ENCODE measurements at places on chromosomes 3 and 15.

DNA sequence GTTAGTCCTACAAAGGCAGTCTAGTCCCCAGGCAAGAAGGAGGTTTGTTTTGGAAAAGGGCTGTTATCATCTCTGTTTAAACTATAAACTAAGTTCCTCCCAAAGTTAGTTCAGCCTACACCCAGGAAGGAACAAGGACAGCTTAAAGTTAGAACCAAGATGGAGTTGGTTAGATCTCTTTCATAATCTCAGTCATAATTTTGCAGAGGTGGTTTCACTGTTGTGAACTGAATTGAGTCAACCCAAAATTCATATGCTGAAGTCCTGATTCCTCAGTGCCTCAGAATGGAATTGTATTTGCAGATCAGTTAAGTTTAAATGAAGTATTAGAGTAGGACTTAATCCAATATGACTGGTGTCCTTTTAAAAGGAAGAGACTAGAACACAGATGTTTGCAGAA, 101.0 kb upstream of the C3orf80 start:
- DNase-seq = no peak

DNA sequence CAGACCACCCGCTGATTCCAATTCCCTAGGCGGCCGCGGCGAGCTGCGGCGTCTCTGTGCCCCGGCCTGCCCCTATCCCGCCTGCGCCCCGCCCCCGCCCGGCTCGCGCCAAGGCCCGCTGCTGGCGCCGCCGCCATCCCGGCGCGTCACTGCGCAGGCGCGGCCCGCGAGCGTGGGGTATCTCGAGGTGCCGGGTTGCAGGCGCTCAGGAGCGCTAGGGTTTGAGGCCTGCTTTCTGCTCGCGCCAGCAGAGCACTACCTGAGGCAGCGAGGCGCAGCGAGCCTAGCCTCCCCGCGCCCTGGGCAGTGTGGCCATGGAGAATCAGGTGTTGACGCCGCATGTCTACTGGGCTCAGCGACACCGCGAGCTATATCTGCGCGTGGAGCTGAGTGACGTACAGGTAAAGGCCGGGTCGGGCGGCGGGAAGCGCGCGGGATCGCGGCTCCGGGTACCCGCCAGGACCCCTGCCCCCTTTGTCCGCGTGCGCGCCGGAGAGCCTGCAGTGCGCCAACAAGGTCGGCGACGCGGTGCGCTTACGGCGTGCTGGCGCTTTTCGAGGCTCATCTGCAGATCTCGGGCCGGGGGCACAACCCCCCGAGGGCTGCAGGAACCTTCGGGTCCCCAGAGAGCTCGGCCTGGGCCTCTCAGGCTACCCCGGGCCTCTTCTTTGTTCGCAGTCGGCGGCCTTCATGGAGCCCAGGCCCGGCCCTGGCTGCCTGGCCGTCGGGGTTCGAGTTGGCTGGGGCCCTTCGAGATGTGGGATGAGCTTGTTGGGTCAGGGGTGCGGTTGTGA, at the start of gene HACD3:
Gene HACD3 (plus strand): TSS at position 146 of the 794 bp plus-strand sequence. CDS start 169 bp downstream, at position 315.
- DNase-seq = peak; percentile 64

GRCh38 chr3:2908693-2909351, 201.4 kb downstream of the IL5RA start:
- DNase-seq = no peak

GRCh38 chr3:191068946-191069813, 129.9 kb upstream of the OSTN start:
- DNase-seq = no peak

DNA sequence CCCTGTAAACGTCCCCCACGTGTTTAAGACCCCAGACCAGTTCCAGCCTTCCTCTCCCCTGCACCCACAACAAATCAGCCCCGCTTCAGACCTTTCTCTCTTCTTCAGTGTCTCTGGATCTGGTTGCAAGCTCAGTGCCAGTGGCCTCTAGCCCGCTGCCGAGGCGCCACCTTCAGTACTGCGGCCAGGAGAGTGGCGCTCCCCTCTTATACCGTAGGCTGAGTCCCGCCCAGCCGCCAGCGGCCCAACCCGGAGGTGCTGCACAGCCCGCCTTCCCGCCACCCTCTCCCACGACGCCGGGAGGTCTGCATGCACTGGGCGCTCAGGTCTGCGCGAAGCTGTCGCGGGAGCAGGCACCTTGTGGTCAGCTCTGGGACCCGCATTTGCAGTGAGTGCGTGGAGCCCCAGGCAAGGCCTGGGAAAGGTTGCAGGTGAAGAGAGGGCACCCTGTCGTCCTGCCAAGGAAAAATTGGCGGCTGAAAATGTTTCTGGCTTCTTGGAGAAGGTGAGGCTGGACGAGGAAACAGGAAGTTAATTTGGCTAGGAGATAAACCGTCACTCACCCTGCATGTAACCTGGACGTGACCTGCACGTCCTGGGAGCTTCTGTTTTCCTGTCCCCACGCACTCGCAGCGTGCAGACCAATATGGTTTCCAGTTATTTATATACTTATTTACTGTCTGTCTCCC, at the start of gene C2CD4B:
Gene C2CD4B (minus strand): TSS at position 182 of the 689 bp plus-strand sequence. CDS start 301 bp downstream, outside the sequence.
- no peak for DNase-seq

- no peak for DNase-seq
Observed at GRCh38 chr15:100429116-100429728, 87.4 kb upstream of the ADAMTS17 start.

DNA sequence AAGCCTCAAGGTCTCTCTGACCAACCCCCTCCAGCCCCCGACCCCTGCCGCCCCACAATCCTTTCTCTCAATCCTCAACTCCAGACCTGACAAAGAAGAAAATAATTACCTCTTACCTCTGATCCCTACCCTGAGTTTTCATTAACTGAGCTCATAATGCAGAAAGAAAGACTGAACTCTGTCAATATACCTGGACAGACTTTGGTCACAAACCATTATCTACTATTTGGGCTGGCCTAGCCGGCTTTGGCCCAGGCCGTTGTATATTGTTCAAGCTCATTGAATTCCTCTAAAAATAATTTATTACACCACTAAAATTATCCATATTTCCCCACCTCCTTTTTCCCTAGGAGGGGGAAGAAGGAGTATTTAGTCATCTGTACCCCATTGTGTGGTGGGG, 29.3 kb upstream of the SPTSSB start:
- DNase-seq = no peak

GRCh38 chr3:194075088-194075615, 60.8 kb upstream of the HES1 start:
- DNase-seq = no peak

- DNase-seq = no peak
Observed at GRCh38 chr3:161284989-161285388, 63.9 kb downstream of the NMD3 start.

DNA sequence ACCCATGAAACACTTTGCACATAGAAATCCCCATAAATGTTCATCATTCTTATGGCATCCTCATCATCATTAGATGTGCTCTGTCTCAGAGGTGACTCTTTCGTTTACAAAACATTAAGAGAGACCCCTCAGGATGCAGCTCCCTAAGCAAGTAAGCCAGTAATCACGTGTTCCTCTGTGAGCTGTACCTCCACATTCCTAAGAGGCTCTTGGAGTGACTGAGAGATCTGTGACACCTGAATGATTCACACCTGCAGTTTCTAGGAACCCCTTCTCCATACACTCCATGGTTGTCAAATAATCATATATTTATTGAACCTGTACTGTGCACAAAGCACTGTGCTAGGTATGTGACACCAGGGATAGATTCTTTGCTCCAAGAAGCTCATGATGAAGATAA, 602.4 kb downstream of the UNC13C start:
- no peak for DNase-seq

GRCh38 chr3:49616491-49616941, 57.6 kb upstream of the APEH start:
- no peak for DNase-seq

DNA sequence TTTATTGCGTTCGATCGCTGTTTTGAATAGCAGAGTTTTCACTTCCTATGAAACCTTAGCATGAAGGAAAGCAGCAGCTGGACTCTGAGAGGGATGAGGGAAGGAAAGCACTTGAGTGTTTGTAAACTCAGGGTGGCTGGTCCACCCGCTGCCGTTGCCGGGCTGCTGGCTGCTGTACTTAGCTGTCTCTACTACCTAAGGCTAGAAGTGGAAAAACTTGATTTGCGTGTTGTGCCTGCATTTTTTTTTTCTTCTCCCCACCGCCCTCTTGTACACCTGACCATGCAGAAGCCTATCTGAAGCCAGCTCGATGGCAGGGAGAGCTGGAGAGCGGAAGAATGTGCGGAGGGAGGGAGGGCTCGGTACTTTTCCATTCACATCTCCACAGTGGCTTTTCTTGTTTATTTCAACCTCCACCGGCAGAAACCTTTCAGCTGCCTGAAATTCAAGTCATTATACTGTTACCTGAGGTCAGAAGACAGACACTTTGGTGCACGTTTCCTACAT, 4.8 kb upstream of the BCL6 start:
- DNase-seq = no peak

DNA sequence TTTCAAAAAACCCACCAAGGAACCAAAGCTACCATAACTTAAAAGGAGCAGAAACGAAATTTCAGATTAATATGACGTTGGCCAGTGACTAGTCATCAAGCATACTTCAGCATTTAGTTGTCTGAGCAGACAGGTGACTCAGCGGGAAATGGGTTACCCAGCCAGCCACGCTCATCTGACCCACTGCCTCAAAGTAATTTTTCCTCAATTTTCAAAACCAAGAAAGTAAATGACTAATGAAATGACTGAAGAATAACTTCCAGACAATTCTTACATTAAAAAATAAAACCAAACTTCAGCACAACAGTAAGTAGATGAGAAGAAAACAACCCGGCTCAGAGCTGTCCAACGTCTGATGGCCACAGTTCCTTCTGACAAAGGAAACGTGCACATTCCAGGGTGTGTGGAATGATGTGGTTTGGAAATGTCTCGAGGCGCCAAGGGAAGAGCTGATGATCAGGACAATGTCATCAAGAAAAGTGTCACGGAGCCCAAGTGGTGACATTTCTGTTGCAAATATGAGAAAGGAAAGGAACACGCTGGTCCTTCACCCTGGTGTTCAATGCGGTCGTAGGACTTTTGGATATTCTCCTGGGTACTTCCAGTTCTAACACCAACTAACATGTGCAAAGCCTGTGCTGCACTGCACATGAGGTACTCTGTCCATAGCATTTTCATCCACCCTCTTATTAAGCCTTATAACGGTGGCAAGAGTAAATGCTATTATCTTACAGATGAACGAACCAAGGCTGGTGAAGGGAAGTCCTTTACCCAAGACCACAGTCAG, 79.1 kb downstream of the FOXP1 start:
- DNase-seq = no peak

DNA sequence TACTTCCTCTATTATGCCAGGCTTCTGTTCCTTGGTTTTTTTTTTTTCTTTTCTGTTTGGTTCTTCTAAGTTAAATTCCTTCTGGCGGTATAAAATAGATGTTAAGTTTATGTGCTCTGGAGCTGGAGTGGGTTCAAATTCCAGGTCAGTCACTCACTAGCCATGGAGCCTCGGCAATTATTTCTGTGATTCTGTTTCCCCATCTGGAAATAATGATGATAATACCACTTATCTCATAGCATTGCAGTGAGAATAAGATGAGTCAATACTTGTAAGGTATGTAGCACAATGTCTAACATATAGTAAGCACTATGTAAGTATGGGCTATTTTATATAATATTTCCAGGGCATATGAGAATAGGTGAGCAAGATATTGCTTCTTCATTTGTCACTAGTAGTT, 33.2 kb upstream of the ZDHHC23 start:
- no peak for DNase-seq

GRCh38 chr3:81743096-81744025, 18.1 kb downstream of the GBE1 start:
- DNase-seq = no peak

GRCh38 chr15:31271711-31272557, 54.7 kb upstream of the KLF13 start:
- DNase-seq = no peak

DNA sequence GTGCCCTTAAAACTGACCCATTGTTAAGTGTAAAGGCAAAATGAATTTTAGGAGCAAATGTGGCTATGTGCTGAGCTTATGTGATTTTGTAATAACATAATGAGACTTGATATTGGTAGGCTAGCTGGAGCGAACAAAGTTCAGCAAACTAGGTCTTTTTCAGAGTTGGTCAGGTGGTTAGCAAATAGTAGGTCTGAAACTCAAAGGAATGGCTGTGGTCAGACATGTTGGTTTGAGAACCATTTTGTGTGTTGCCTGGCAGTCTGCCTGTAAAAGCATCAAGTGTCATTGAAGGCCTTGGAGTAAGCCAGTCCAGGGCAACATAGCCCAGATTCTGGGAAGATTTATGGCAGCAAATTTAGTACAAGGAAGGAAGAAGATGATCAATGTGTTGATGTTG, 16.4 kb downstream of the FBXO22 start:
- no peak for DNase-seq

DNA sequence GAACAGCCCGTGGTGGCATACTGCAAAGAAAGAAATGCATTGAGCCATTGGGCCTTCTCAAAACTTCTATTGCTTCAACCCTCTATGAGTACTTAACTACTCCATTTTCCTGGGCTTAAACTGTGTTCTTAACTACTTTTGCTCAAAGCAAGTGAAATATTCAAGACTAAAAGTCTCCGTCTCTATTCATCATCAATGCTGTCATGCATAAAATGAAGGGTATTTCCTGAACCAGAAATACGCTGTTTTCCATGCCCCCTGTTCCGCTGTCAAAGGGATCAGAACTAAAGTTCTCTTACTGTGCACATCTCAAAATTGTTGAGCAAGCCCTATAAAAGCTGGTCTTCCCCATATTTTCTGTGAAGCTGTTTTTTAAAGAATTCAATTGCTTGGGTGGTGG, 20.3 kb downstream of the SIAH2 start:
- DNase-seq = no peak

GRCh38 chr15:34679291-34679690, 75.5 kb downstream of the GJD2 start:
- DNase-seq = no peak

DNA sequence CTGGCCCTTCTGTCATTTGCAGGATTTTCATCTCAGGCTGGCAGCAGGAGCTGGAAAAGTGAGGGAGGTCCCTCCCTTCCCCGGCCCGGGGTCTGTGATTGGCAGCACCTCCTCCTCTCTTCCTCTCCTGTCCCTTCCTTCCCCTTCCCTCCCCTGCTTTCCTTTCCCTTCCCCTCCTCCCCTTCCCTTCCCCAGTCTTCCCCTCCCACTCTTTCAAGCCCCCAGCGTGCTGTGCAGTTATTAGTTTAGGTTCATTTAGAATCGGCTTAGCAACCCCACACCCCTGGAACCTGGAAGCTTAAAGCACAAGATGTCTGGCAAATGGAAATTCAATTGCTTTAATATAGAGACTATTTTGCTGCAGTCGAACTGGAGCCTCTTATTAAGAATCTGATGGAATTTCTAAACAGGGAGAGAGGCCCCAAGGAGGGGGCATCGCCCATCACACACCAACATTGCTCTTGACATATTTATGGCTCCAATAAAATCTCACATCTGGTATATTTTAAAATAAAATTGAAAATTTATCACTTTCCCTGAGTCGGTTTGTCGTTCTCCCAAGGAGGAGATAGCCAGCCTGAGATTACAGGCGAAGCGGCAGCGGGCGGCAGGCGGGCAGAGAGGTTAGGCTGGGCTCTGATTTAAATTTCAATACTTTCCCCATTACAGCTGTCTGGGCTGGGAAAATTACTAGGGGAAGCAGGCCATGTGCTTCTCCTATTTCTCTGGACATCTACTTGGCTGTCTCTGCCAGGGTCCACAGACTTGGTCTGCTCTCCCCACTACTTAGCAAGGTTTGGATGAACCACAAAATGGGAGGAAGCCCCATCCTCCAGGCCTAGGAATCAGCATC, 98.9 kb downstream of the LINGO1 start:
- DNase-seq = no peak

GRCh38 chr3:138328341-138328740, 1.3 kb downstream of the NME9 start:
- DNase-seq = no peak

- no peak for DNase-seq
Observed at GRCh38 chr3:136984837-136985236, 27.1 kb downstream of the IL20RB start.
